T1000 (cell line): ENCODE measurements at places on chromosomes 11 and 22.

DNA sequence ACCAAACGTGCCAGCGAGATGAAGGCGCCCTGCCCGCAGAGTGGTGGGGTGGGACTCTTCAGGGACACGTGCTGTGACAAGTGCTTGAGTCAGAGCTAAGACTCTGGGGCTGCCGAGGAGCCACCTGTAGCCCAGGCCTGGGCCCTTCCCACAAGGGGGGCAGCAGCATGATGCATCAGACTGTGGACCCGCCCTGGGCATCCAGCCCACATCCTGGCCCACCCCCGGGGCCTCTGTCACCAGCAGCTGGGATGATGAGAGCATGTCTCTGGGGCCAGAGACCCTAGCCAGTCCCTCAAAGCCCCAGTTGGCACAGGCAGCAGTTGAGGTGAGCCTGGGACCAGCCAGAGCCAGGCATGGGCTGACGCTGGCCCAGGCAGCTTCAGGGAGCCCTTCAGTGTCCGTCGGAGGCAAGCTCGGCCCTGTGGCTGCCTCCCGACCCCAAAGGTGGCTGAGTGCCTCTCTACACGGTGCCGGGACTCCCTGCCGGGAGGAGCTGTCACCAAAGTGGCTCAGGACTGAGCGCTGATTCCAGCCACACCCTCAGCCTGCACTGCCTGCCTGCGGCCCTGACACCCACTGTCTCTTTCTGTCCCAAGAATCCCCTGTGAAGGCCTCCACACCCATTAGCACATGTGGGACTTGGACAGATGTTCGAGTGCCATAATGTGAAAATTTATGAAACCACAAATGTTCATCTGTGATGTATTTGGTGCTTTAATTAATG is 41.3 kb downstream of the CDKN1C start:
- DNase-seq, result no peak

GRCh38 chr11:111476956-111477355 is 35.2 kb downstream of the BTG4 start:
- DNase-seq, result no peak

GRCh38 chr11:17780668-17781067 is 46.1 kb downstream of the KCNC1 start:
- no peak for DNase-seq

DNA sequence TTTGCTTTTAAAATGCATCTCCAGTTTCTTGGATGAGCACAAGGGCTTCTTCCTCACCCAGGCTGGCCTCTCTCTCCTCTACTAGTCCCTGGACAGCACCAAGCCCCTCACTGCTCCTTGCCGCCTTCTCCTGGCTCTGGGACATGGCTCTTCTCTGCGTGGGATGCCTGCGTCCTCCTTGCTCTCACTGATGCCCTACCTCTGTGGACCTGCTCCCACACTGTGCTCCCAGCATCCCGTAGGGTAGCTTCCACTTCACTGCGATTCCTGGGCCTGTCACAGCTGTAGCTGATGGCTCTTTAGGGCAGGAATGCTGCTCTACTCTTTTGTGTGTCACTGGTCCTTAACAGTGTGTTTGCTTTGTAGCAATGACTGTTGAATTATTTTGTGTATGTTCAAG is 136.3 kb downstream of the SNX19 start:
- DNase-seq, result no peak

DNA sequence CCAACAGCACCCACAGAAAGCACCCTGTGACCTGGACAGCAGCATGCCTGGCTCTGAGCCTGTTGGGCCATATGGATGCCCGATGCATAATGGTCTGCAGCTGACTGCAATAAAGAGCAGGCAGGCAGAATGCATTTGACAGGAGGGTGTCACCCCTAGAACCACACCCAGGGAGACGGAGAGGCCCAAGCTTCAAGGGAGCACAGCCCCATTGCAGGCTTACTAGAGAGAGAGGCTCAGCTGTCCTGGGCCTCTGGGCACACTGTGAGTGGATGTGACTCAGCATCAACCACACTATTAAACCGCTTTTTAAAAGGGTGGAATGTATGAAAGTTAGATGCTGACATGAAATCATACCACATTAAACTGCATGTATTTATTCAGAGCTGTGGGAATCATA is 365.3 kb downstream of the CTTN start:
- peak; percentile 51 for DNase-seq

- DNase-seq, result no peak
Observed at GRCh38 chr11:32435942-32436750, 807 bp upstream of the WT1 start.

GRCh38 chr11:68564261-68564660 is 103.7 kb downstream of the PPP6R3 start:
- no peak for DNase-seq

DNA sequence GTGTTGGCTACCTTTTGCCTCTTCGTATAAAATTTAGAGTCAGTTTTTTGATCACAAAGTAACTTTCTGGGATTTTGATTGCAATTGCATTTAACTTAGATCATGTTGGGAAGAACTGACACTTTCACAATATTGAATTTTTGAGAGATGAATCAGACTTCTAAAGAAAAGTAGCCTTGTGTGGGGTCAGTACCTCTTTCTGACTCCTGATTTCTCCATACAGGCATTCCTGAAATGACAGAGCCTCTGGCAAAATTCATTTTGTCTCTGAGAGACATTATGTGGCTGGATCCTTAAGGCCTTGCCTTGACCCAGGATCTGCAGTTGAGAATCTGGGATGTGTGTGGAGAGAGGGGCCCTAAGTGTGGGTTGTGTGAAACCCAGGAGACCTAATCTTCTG is 37.8 kb downstream of the PPFIBP2 start:
- DNase-seq, result no peak

DNA sequence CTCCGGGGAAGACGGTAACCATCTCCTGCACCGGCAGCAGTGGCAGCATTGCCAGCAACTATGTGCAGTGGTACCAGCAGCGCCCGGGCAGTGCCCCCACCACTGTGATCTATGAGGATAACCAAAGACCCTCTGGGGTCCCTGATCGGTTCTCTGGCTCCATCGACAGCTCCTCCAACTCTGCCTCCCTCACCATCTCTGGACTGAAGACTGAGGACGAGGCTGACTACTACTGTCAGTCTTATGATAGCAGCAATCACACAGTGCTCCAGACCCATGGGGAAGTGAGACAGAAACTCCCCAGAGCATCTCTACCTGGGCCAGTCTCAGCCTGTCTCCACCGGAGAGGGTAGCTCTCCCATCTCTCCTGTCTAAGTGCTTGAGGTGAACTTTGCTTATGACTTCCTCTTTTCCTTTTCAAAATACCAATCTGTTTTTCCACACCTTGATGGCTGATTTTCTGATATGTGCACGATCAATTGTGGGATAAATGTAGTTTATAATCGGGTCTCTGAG is 48.5 kb upstream of the VPREB1 start:
- DNase-seq, result no peak

GRCh38 chr22:37616201-37617083 is 7.8 kb downstream of the GGA1 start:
- no peak for DNase-seq

DNA sequence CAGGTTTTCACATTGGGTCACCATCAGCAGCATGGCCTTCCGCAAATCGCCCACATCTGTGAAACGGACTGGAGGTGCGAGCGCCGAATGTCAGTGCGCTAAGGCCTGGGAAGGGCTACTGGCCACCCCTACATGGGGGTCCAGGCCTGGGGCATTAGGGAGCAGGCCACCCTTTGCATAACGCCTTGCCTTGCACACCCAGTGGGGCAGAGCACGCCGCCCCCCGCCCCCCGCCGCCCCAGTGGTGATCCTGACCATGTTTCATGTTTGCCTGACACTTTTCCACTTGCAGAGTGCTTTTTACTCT is 2.6 kb downstream of the GRK2 start:
- DNase-seq, result no peak

- DNase-seq, result no peak
Observed at GRCh38 chr11:47912843-47913437, 64.8 kb upstream of the NUP160 start.

- no peak for DNase-seq
Observed at GRCh38 chr11:75246671-75247350, 6.2 kb downstream of the TPBGL start.

DNA sequence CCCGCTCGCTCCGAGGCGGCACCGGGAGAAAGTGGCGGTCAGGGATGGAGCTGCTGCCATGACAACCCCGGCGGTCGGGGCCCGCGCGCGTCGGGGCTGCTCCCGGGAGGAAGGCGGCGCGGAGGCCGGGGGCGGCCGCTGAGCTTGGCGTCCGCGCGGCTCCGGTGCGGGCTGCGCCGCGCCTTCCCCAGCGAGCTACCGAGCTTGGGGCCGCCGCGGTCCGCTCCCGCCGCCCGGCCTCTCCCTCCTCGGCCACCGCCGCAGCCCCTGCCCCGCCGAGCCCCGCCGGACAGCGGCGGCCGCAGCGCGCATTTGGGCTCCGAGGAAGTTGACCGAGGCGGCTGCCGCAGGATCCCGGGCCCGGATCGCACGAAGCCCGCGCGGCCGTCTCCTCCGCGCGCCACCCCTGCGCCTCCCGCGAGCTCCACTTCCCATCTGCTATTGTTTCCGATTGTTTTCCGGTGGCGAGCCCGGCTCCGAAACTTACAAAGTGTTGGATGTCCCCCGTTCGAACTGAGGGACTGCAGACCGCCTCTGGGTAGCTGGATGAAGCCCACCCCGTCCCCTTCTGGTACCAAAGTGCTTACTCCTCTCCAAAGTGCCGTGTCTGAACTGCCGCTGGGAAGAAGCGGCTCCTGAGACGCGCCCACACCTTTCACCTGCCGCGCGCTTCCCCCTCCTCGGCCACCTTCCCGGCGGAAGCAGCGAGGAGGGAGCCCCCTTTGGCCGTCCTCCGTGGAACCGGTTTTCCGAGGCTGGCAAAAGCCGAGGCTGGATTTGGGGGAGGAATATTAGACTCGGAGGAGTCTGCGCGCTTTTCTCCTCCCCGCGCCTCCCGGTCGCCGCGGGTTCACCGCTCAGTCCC is 540.3 kb downstream of the NTM start:
- DNase-seq, result peak; percentile 19

DNA sequence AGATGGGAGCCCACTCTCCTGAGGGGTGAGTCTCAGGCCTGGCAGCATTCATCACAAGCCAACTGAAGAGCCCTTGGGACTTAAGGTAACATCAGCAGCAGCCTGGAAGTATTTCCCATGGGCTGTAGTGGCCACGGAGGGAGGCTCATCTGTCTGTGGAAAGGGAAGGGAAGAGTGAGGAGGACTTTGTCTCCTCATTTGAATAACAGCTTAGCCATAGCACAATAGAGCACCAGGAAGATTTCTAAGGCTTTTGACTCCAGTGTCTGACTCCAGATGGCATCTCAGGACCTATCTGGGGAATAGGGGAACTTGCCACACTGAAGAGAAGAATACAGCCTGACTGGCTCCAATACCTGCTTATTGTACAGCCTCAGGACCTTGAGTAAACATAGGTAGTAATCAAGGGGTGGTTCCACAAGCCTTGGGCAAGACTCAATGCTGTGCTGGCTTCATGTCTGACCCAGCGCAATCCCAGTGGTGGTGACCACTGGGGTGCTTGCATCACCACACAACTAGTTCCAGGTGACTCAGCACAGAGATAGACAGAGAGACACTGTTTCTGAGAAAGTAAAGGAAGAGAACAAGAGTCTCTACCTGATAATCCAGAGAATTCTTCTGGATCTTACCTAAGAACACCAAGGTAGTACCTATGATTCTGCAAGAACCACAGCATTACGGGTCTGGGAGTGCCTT is 510.5 kb upstream of the CCDC179 start:
- DNase-seq, result no peak

- DNase-seq, result no peak
Observed at GRCh38 chr11:79400717-79401330, 40.0 kb downstream of the TENM4 start.

GRCh38 chr11:64039012-64039665 is 3.4 kb downstream of the FLRT1 start:
- DNase-seq, result no peak

DNA sequence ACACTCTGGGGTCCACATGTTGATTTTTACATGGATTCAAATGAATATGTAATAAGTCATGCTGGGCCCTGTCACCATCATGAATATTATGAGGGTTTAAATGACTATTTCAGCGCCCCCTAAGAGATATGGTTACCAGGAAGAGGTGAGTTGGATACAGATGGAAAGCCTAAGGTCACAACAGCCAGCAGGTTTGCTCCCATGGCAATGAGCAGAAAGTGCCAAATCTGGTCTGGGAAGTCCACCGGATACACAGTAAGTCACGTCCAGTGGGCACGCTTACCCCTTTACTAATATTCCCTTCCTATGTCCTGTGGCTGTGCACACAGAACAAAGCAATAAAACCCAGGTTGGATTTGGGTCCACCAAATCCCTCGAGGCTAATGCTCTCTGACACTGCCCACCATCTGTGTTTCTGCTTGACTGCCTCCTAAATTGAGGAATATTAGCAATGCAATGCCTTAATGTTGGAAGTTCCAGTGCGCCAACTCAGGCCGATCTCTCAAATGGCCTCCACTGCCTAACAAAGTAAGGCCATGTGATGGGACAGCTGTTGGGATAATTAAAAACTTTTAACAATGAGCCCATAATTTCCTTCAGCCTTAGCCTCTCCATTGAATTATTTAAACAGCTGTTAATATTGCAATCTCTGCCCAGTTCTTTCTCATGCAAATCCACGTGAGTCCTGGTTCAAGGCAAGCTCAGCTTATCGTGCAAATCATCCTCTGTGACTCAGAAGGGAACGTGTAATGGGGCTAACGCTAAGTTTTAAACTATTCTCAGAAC is 97.6 kb downstream of the SLC1A2 start:
- no peak for DNase-seq

- no peak for DNase-seq
Observed at GRCh38 chr11:48341466-48341865, 16.7 kb downstream of the OR4C3 start.
